Activated T-cell treated with anti-CD3 and anti-CD28 coated beads for 24 hours (primary cell): ENCODE measurements at places on chromosomes 16 and 17.

GRCh38 chr16:67183-67791 is 5.1 kb downstream of the RHBDF1 start:
- DNase-seq = no peak

DNA sequence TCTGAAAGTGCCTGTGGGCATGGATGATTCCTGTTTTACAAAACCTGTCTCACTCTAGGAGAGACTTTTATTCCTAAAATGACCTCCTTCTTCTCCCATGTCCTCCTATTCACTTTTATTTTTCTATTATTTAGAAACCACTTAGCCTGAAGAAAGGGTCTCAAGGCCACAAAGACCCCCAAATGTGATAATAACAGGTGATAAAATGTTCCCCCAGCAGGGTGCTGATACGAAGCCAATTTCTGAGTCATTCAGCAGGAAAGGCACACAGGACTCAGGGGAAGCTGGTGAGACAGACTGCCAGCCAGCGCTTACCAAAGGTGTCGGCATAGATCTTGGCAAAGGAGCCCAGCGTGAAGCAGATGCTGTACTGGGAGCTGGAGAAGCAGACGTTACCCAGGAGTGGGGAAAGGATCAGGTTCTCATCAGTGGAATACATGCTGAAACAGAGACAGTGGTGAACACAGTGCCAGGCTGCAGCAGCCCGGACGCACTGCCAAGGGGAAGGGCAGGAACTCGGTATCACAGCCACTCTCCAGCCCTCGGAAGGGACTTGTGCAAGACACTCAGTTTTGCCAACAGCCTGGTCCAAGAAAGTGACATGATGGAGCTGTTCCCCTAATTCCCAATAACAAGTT is 24.6 kb downstream of the HIGD1B start:
- DNase-seq = no peak

- no peak for DNase-seq
Observed at GRCh38 chr17:4616476-4616875, 25.0 kb downstream of the ALOX15 start.

GRCh38 chr16:86882586-86883280 is 304.4 kb downstream of the FOXL1 start:
- no peak for DNase-seq

- DNase-seq = no peak
Observed at GRCh38 chr16:30663820-30664219, 5.6 kb downstream of the FBRS start.

GRCh38 chr16:78882751-78883150 is 717.8 kb downstream of the MAF start:
- no peak for DNase-seq

DNA sequence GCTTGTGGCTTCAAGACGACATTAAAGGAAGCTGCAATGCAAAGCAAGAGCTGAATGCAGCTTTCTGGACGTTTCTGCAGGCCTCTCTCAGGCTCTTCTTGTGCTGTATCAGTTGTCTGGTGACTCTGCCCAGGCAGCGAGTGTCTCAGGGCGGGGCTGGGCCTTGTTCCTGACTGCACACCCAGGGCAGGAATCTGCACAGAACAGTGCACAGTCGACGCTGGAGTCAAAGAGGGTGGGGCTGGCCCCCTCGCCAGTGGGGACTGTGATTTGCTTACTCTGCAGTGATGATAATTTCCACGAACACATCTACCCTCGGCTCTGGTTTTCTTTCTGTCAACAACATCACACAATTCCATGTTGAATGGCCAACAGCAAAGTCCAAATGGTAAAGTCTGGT is 60.7 kb downstream of the IRF8 start:
- no peak for DNase-seq

DNA sequence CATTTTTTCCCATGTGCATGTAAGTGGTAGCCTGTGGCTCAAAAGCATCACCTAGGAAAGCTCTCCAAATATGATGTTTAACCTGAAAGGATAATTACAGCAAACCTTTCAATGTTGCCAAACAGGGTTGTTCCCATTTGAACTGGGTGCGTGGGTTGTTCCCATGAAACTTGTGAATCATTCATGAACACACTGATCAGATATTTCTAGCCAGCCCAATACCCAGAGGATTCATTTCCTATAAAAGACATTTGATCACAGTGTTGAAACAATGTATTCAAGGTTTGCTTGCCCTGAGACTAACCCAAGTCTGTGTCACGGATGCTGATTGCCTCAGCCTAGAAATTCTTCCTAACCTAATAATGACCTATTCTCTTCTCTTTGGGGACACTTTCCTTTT is 12.9 kb downstream of the KRT39 start:
- no peak for DNase-seq

DNA sequence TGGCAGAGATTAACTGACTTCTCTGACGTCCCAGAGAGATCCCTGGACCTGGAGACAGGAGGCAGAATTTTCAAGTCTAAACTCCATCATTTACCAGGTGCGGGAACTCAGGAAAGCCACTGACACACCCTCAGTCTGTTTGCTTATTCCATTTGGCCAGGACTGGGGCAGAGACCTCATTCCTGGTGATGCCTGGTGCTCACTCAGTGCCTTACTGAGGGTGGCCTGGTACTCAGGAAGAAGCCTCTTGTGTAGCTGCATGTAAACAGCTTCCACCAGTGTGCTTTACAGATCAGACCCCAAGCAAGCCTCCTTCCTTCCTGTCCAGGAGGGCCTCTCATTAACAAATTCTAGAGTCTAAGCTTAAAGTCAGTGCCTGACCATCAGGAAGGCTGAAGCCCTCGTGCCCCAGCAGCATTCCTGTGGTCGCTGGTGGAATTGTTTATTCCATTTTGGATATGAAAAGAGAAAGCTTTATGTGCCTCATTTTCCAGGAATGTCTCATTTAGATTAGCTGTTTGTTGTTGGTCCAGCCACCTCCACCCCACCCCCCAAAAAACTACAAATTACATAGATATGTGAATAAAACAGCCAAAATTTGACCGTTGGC is 236.1 kb upstream of the CDH5 start:
- no peak for DNase-seq

- no peak for DNase-seq
Observed at GRCh38 chr16:75372236-75372856, 61.0 kb downstream of the CFDP1 start.

- DNase-seq = peak; percentile 23
Observed at GRCh38 chr16:68800257-68800875, 43.0 kb upstream of the TANGO6 start.

- no peak for DNase-seq
Observed at GRCh38 chr17:260031-260791, 78.8 kb upstream of the DOC2B start.
